NCI-H526 (cell line): ENCODE measurements at places on chromosomes 4 and X.

- DNase-seq = no peak
Measured at GRCh38 chrX:22024577-22024976, 7.5 kb upstream of the PHEX start.

- DNase-seq = peak; percentile 60
Measured at GRCh38 chrX:21373637-21374162, 518 bp upstream of the CNKSR2 start.

DNA sequence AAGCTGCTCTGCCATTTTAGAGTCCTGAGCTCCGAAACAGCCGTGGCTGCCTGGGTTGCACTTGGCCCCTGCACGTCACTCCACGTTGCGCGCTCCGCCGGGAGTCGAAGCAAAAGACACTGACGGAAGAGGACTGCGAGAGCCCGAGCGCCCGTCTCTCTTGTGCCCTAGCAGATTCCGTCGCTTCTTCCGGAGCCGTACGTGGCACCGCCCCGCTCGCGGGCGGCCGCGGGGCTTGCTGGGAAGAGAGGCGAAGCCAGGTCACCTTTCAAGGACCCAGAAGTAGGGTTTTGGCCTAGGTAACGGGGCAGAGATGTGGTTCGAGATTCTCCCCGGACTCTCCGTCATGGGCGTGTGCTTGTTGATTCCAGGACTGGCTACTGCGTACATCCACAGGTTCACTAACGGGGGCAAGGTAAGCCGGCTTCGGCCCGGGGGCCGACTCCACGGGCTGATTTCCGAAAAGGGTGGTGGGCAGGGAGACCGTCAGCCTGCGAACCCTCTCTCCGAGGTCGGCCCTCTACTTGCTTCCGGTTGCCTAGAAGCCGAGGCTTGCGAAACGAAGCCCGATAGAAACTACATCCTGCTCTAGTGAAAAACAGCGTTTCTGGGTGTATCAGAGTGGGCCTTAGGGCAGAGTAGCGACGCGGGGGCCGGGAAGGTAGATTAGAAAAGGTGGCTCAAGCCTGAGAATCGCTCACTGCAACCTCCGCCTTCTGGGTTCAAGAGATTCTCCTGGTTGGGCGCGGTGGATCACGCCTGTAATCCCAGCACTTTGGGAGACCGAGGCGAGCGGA is at the start of the genes NDUFA1 and RNF113A:
Gene NDUFA1, plus strand, starts transcription at position 234 of the 797 bp plus-strand sequence. Its CDS starts 80 bp downstream, at position 314.
Gene RNF113A, minus strand, starts transcription at position 135 of the 797 bp plus-strand sequence. Its CDS starts 120 bp downstream, at position 15.
- peak; percentile 93 for DNase-seq

DNA sequence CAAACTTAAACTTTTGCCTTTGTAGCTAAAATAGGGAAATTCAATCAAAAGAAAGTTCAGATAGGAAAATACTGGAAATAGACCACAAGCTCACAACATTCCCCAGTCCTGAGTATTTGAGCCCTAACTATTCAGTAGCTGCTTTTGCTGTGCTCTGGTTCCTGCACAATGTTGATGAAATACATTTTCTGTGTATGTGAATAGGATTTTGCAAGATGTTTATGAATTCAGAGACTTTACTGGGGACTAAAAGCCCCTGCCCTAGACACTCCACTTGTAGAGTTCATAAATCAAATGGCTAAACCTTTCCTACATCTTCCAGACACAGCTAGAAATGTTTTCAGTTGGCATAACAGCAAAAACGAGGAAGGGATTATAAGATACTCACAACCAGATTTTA is 105.9 kb downstream of the FBXO8 start:
- DNase-seq = no peak

GRCh38 chrX:4382273-4382672 is 668.8 kb upstream of the PRKX start:
- DNase-seq = no peak

GRCh38 chr4:113059449-113060182 is 10.2 kb downstream of the ANK2 start:
- DNase-seq = no peak

DNA sequence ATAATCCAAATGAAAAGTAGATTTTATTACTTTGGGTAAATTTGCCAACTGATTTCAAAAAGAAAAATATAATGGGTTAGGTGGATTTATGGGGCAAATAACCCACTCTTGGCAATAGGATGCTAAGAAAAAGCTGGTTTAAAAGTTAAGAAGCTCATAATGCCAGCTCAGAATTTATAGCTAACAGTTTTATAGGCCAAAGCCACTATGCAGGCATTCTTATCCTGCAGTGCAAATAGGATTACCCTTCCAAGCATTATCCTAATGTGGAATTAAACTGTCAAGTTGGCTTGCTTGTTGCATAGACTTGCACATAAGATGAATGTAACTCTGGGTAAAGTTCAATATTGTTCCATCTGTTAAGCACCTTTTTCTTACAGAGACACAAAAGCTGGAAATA is 703.0 kb downstream of the PCDH18 start:
- no peak for DNase-seq

DNA sequence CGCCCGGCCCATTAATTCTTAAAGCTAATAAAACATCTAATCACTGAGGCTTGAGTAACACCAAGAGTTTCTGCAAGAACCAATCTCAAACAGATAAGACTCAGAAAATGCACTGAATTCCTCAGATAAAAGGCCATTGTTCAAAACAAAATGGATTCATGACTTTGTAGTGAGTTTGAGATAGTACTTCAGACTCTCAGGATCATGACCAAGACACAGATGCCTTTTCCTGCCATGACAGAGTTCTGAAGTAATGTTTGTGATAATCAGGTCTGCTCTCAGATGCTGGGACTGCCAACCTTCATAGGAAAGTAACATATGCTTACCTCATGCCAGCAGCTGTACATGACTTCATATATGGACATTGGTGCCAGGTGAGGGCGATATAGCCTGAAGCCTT is 54.6 kb downstream of the NIPAL1 start:
- peak; percentile 12 for DNase-seq

GRCh38 chr4:109703664-109704361 is 568 bp upstream of the CASP6 start:
- no peak for DNase-seq

DNA sequence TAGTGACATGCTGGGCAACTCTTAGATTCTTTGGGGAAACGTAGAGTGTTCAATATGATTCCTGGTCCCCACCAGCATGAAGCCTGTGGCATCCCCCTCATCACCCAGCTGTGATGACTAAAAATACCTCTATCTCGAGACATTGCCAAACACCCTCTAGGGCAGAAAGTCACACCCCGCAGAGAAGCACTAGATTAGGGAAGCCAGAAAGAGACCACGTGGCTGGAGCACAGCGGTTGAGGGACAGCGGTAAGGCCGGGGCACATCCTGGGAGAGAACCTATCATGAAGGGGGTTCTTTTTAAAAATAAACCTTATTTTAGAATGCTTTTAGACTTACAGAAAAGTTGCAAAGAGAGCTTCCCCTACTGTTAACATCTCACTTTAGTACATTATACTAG is 11.0 kb downstream of the FAT1 start:
- no peak for DNase-seq

- no peak for DNase-seq
Measured at GRCh38 chrX:156004256-156004655, 6.8 kb downstream of the IL9R start.

DNA sequence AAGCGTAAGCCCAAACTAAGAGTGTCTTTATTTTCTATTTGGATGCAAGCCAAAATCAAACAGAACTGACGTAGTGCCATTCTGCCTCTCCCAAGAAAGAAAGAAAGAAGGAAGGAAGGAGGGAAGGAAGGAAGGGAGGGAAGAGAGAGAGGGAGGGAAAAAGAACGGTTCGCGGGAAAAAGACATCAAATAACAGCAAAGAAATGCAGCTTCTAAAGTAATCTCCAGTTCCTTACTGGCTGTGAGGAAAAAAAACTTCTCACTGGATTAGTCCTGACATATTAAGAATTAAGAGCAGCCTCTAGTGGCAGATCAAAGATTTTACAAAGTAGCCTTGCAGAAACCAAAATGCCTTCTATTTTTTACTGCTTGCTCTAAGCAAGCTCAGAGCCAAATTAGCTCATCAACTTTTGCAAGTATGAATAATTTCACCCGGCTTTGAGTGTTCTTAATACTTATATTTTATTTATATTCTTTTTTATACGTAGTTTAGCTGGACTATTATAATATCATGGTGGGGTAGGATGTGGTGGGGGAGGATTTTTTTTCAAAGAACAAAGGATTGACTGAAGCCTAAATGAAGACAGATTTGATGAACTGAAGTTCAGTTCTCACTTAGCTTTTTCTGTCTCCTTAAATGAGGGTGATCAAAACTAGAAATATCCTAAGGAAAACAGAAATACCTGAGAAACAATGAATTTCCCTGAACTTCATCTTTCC is 36.6 kb downstream of the PITX2 start:
- peak; percentile 39 for DNase-seq

DNA sequence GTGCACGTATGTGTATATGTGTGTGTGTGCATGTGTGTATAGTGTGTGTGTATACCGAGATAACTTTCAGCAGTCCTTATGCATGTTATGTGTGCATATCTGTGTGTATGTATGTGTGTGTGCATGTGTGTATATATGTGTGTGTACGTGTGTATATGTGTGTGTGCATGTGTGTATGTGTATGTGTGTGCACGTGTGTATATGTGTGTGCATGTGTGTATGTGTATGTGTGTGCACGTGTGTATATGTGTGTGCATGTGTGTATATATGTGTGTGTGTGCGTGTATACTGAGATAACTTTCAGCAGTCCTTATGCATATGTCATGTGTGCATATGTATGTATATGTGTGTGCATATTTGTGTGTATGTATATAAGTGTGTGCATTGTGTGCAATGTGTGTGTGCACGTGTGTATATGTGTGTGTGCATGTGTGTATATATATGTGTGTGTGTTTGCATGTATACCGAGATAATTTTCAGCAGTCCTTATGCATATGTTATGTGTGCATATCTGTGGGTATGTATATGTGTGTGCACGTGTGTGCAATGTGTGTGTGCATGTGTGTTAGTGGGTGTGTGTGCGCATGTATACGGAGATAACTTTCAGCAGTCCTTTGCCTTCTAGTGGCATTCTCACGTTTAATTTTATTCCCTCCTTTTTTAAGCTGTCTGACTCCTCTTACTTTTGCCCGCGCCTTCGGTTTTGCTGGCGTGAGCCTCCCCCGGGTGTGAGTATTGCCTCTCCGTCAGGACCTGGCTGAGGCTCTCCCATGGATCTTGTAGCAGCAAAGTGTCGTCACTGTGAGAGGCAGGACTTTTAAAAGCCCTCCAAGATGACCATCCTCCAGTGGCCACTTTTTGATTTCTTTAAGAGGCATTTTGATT is 99.6 kb upstream of the SHOX start:
- no peak for DNase-seq

- DNase-seq = no peak
Measured at GRCh38 chrX:96379951-96380350, 304.7 kb upstream of the DIAPH2 start.

- no peak for DNase-seq
Measured at GRCh38 chr4:881709-882108, 50.4 kb downstream of the GAK start.

DNA sequence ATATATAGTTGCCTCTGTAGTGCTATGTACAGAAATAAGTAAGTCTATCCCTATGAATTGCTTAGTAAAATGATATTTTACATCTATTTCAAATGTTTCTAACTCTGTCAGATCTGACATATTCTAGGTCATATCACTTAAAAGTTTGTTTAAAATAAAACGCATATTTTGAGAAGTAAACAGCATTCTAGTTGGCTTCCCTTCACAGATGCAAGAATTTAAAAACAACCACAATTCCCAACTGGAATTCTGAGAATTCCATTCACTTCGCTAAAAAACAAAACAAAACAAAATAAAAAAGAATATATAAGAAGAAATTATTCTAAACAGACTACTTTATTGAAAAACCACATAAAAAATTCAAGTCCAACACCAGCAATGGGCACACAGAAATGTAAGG is 126.0 kb downstream of the PPP3CA start:
- DNase-seq = no peak

DNA sequence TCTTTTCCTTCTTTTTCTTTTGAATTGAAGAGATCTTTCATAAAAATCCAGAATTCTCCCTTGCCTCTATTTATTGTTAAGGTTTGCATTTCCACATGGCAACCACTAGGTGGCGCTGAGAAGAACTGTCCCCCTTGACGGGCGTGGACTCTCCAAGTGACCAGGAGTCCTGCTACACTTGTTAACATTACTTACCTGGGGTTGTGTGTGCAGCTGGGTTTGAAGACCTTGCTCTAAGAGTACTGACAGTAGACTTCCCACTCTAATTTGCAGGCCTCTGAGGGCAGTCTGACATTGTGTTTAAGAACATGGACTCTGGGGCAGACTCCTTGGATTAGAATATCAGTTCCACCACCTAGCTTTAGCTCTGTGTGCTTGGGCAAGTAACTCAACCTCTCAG is 52.8 kb downstream of the GPRIN3 start:
- DNase-seq = peak; percentile 41

DNA sequence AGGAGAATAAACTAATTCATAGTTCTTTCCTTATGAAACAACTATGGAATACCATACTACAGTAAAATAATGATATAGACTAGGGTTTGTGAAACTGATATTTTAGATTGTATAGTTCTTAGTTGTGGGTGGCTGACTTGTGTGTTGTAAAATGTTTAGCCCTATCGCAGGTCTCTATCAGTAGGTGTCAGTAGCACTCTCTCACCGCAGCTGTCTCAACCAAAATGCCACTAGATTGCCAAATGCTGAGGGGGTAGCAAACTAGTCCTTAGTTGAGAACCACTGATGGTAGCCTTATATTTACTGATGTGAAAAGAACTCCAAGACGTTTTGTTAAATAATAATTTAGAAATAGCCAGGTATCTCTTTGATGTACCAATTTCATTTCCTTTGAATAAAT is 48.1 kb downstream of the RHOXF2B start:
- no peak for DNase-seq

- no peak for DNase-seq
Measured at GRCh38 chr4:16626945-16627344, 271.5 kb downstream of the LDB2 start.

- no peak for DNase-seq
Measured at GRCh38 chrX:18929775-18930174, 54.1 kb downstream of the PHKA2 start.

GRCh38 chr4:128606173-128606572 is 203.3 kb upstream of the JADE1 start:
- DNase-seq = no peak

DNA sequence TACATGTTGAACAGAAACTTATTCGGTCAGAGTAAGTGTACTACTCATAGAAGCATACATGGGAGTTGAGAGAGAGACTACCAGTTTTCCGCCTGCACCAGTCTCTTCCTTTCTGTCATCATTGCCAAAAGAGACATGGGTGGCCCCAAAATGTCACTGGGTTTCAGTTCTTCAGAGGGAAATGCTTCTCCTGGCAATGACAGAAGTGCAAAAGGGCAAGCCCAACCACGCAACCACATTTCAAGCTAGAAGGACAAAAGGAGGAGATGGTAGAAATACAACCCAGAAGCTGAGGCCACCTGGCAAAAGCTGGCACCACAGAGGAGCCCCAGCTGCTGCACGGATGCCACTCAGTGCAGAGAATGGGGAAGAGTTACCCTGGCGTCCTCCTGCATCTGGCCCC is 320.1 kb downstream of the BCOR start:
- DNase-seq = no peak

- no peak for DNase-seq
Measured at GRCh38 chr4:164023214-164023613, 528.7 kb downstream of the TMA16 start.

- peak; percentile 6 for DNase-seq
Measured at GRCh38 chrX:120207009-120207605, 43.5 kb upstream of the ZBTB33 start.

- DNase-seq = no peak
Measured at GRCh38 chr4:152894673-152895072, 41.5 kb upstream of the FHDC1 start.
